ENCODE measurements at places on chromosomes 2 and 18.

- no peak for DNase-seq
Measured at GRCh38 chr2:160199053-160199452, 1.0 kb downstream of the ITGB6 start.

- DNase-seq = no peak
Measured at GRCh38 chr18:13403786-13404549, 185.4 kb downstream of the LDLRAD4 start.

GRCh38 chr2:203693242-203693879 lies 13.1 kb upstream of the CD28 start:
- DNase-seq = no peak

- no peak for DNase-seq
Measured at GRCh38 chr2:154924531-154924930, 226.0 kb downstream of the KCNJ3 start.

DNA sequence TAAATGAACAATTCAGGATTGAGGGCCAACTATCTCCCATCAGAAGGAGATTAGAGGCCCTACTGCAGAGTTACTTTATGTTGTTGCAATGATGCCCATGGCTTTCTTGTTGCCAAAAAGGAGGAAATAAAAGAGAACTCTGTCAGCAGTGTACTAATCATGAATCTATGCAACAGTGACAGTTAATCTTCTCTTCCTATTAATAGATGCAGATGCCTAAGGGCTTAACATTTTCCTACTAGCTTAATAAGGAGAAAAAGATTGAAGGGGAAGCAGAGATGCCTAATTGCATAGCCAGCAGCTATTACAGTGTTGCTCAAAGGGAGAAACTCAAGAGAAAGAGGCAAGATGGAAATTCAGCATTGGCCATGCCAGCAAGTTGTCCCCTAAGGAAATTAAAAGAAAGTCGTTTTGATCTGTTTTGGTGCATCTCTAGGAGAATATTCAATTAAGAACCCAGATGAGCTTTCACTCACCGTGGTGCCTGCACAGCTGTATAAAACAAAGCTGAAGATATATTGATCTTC lies 107.1 kb upstream of the KCNJ3 start:
- DNase-seq = no peak

- no peak for DNase-seq
Measured at GRCh38 chr18:74512321-74513053, 16.3 kb downstream of the CNDP2 start.

- DNase-seq = no peak
Measured at GRCh38 chr2:177545143-177545542, 152.6 kb downstream of the AGPS start.

- DNase-seq = peak; percentile 20
Measured at GRCh38 chr2:68908392-68908970, 37.3 kb upstream of the BMP10 start.

GRCh38 chr18:48161911-48162698 lies 231.6 kb upstream of the SMAD2 start:
- peak; percentile 93 for DNase-seq

DNA sequence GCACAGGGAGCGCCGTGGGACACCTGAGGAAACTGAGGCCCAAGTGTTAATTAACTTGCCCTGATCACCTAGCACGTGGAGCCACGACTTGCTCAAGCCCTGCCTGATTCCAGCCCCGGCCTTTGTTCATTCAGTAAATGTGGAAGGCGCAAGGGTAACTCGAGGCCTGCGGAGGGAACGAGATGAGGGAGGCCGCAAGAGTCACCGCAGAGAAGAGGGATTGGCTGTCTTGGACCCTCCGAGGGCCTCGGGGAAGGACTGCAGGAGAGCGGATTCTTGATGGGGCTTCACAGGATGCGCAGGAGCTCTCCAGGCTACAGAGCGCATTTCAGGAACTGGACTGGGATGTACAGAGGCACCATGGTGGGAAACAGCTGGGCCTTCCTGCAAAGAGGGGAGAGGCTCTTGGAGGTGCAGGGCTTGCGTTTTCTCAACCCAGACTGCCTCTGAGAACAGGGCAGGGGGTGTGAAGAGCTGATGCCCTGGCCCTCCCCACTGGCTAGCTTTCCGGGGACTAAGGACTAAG lies 511 bp upstream of the ANKMY1 start:
- no peak for DNase-seq

DNA sequence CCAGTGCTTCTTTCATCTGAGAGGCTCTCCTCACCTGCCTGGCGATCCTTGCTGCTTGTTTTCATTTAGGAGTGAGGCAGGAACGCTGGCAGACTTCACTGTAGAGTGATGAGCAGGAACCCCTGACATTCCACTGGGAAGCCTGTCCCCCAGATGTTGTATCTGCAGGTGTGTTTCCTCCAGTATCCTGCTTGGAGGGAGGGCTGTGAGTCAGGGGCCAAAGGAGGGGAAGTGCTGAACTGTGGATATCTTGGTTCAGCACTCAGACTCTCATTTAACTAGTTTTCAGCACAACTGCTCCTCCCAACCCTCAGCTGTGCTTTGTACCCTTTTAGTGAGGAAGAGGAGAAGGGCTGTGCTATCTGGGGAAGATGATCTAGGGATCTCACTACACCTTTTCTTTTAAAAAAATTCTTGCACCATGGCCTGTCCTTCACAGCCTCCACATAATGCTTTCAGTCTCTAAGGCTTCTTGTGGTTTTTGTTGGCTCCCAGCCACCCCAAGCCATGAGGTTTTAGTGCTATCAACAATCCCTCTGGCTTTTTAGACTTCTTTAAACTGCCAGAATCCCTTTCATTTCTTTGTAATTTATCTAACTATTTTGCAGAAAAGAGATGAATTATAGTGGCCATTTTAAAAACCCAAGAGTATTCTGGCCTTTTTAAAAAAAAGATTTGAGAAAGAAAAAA lies 11.2 kb downstream of the ANKAR start:
- DNase-seq = no peak

DNA sequence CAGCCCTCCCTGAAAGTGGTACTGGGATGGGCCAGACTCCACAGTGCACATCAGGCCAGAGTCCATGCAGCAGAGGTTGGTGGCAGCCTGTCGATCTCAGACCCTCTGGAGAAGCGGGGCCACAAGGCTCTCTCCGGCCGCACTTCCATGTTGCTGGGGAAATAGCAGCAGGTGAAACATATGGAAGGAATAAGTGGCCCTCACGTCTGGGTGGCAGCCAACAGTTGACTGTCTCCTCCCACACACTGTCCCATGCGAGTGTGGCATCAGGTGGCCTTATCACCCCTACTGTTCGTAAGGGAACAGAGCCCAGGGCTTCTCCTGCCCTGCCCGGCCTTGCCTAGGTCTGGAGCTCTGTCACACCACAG lies 58.1 kb upstream of the FOSL2 start:
- DNase-seq = no peak

DNA sequence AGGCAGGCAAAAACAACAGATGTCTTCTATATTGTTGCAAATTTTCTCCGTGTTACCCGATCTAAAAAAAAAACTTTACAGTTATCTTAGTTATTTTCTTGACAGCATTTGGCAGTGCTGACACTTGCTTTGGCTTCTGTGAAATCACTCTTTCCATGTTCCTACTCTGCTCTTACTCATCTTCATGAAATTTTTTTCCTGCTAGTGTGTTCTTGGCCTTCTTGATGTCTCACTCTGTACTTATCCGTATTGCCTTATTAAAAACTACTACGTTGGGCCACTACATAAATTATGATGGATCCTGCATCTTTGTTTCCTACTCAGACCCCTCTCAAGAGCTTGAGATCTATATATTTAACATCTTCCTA lies 134.4 kb downstream of the IKZF2 start:
- no peak for DNase-seq

DNA sequence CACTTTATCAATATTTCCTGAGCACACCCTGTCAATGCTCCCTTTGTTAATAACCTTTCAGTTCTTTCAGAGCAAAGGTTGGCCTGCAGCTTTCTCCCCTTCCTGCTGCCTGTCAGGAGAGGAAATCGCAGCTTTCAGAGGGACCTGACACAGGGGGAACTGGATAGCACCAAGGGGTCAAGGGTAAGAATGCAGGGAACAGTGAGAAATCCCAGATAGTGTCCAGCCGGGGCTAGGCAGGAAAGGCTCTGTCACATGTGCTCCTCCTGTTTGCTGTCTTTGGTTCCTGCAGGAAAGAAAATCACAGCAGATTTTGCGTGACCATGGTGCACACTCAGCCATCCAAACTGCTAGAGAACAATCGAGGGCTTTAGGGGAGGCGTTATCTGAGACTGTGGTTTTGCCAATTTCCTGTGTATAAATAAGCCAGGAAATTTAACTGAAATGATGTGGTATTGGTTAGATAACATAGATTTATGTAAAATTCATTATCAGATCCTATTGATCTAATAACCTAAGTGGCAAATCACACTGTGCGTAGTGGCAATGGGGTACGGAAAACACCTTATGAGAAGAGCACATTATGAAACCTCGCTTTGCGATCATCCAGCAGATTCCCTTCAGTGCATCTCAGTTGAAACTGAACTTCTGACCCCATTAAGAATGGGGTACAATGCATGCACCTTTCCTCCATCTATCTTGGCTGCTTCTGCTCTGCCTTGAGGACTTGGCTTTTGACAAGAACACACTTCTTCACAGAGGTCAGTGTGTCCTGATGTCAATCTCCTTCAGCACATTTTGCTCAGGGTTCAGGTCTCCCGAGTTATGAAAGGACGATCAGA lies 178.0 kb downstream of the ICOS start:
- DNase-seq = no peak

DNA sequence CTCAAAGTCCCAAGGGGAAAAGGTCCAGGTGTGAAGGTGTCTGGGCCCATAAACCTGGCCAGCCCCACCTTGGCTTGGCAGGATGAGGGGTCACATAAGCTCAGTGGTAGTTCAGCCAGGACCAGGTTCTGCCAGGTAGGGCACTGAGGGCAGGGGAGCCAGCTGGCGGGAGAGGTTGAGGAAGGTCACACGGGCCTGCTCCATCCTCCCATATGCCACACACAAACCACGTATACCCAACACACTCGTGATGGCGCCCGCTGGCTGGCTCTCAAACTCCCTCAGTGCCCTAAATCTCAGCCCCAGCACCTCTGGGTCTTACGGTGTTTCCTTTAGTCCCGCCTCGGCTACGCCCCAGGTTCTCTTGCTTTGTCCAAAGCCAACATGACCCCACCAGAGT lies 160.5 kb downstream of the ZFP36L2 start:
- DNase-seq = no peak

GRCh38 chr18:43405097-43405496 lies 127.8 kb upstream of the SYT4 start:
- no peak for DNase-seq

DNA sequence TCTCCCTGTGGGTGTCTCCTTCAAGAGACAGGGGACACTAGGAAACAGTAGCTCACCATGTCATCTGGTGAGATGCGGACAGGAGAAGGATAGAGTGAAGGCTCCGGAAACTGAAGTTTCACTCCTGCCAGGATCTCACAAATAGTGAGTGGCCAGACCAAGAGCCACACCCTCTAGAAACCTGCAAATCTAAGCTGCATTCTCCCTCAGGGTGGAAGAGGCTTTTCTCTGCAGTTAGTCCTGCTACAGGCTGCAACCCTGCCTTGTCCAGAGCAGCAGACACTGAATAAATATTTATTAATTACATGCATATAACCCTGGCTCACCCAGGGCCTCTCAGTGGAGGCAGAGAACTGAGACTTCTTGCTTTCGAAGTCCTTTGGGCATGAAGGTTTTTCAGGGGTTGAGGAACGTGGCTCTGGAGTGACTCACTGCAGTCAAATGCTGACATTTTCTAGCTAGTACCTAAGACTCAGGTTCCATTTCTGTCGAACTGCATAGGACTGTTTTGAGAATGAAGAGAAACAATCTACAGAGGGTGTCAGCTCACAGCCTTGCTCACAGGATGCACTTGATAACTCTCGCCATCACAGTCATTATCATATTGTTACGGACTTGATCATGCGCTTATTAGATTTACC lies 87.3 kb downstream of the ACTR2 start:
- no peak for DNase-seq

GRCh38 chr2:171136024-171136423 lies 24.7 kb downstream of the TLK1 start:
- no peak for DNase-seq

Data from NCI-H1105 treated with DMSO at 0.1 percent for 48 hours (cell line).